ENCODE measurements at places on chromosomes 5 and 9.
A peak's percentile ranks its signal among the peaks of the same experiment; 100 is the strongest.

DNA sequence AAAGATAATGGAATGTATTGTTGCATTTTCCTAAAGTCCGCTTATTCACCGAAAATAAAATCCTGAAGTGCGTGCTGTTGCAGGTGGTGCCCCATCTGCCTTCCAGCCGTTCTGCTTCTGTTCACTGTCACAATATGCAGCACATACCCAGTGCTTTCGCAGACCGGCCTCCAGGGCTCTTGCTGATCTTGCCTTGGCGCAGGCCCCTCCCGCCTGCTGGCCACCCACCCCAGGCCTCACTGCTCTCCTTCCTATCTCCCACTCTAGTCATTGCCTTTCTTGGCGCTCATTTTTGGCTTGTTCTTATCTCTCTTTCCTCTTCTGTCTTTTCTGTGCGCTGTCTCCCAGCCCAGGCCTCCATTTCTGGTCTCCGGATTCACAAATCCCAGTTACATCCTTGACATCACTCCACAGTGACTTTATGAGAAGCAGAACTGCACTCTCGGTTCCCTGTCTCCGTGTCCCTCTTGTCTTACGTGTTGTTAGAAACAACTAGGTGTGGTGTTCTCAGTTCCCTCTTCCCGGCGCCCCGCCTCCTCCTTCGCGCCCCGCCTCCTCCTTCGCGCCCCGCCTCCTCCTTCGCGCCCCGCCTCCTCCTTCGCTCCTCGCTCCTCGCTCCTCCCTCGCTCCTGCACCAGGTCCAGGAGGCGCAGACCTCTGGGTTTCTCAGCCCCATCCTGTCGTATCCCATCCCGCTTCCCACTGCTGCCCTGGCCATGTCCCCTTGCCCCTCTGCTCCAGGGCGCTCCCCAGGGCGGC lies 201.7 kb upstream of the OTULINL start:
- DNase-seq = no peak

DNA sequence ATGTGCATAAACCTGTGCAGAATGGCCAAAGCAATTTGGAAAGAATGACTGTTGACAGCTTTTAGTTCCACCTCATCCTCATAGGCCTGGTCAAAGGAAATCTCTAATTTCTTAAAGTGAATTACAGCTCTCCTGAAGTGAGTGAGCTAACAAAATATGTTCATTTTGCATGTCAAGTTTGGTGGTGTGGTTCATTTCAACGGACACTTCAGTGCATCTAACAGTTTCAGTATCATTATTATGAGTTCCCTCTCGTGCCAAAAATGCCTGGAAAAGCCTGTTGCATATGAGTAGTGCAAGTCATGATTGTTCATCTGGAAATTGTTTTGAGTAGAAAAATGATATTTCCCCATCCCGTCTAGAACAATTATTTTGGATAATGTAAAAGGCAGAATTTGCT lies 53.2 kb upstream of the HMHB1 start:
- DNase-seq = no peak

DNA sequence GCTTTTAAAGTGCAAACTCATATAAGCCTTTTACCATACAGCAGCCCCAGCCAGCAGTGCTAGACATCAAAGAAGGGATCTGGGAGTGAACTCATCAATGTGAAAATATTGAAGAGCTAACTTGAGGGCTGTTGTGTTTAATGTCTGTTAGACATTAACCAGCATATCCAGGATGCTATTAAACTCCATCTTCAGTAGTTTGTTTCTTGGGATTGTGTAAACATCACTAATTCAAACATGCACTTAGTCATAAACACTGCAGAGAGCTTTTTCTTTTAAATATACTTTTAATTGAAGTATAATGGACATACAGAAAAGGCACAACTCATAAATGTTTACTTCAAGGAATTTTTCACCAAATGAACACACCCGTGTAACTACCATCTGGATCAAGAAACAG lies 81.8 kb downstream of the TMEM252 start:
- DNase-seq = no peak

- peak; percentile 57 for DNase-seq
These were observed 176.4 kb downstream of the ARRDC3 start for GRCh38 chr5:91206734-91207133.

- DNase-seq = no peak
These were observed 33.4 kb downstream of the VAV2 start for GRCh38 chr9:133958756-133959155.

DNA sequence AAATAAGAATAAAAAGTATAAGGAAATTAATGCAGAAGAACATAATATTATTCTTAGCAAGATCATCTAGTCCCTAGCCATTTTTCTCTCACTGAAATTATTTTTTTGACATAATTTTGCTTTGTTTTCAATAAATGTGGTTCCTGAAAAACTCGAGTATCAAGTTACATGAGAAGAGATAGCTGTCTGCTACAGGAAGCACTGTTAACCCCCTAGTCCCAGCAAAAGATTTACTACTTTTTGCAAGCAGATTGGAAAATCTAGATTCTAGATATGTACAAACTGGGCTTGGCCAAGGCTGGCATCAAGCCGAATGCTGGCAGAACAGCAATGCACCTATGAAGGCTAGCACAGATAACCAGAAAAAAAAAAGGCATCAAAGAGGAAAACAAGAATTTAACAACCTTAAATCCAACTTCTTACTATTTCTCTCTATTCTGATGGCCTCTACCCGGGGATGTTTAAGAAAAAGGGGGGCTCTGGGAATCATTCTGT lies 21.9 kb upstream of the ISCA1 start:
- DNase-seq = no peak

DNA sequence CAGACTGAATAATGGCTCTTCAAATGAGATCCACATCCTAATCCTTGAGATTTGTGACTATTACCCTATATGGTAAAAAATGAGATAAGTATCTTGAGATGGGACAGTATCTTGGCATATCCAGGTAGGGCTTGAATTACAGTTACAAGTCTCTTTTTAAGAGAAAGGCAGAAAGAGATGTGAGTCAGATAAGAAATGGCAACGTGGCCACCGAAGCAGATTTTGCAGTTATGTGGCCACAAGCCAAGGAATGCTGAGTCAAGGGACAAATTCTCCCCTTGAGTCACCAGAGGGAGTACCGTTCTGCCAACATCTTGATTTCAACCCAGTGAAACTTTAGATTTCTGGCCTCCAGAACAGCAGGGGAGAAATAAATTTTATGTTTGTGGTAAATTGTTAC lies 1983.0 kb upstream of the C9orf72 start:
- DNase-seq = peak; percentile 41

DNA sequence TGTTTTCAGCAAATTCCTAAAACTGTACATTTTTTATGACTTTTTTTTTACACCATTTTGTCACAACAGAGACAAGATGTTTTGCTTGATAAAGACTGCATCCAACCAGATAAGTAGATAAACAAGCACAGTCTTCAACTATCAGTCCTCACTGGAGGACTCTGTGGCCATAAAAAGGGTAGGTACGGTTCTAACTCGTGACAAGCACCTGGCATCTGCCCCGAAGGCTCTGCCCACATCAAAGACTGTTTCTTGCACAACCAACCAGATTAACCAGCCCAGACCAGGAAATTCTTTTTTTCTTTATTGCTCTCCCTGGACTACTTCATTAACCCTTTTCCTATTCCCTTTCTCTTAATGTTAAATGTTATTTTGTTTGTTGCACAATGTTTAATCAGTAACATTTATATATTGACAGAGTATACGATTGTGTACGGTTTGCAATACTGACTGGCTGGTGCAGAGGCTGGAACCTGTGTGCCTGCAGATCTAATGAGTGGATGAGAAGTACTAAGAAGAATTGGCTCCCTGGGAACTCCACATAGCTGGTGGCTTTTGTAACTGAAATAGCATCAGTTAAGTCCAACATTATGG lies 74.1 kb downstream of the SERINC5 start:
- no peak for DNase-seq

GRCh38 chr5:20331826-20332225 lies 343.8 kb upstream of the CDH18 start:
- DNase-seq = no peak

- DNase-seq = peak; percentile 5
These were observed 1.3 kb upstream of the NNT start for GRCh38 chr5:43601454-43602260.

- DNase-seq = no peak
These were observed 110.4 kb downstream of the TRPM6 start for GRCh38 chr9:74777136-74777879.

DNA sequence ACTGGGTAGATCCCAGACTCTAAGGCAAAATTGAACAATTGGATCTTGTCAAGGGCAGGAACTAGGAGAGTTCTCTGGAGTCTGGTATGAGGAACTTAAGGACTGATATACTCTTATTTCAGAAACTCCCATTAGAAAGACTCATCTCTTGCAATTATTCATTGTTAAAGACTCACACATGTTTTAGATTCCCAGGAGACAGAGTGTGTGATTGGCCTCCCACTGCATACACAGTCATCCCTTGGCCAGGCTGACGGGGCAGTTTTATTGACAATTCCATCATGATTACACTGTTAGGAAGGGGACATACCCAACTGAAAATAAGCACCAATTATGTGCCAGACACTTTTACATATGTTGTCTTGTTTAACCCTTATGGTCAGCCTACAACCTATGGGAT lies 347.2 kb downstream of the DMAC1 start:
- no peak for DNase-seq

DNA sequence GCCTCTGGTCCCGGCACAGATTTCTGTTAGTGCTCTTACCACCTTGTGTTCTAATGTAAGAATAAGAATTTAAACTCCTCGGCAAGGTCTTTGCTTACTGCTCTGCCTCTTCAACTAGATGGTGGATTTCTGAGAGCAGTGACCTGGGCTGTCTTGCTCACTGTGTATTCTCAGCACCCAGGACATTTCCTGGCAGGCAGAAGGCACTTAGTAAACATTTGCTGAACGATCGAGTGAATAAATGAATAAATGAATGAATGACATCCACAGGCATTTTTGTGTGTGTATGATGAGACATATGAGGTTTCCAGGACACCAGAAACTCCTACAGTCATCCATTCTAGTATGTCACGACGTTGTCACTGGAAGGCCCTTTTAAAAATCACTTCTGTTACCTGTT lies 143.2 kb downstream of the BOD1 start:
- no peak for DNase-seq

DNA sequence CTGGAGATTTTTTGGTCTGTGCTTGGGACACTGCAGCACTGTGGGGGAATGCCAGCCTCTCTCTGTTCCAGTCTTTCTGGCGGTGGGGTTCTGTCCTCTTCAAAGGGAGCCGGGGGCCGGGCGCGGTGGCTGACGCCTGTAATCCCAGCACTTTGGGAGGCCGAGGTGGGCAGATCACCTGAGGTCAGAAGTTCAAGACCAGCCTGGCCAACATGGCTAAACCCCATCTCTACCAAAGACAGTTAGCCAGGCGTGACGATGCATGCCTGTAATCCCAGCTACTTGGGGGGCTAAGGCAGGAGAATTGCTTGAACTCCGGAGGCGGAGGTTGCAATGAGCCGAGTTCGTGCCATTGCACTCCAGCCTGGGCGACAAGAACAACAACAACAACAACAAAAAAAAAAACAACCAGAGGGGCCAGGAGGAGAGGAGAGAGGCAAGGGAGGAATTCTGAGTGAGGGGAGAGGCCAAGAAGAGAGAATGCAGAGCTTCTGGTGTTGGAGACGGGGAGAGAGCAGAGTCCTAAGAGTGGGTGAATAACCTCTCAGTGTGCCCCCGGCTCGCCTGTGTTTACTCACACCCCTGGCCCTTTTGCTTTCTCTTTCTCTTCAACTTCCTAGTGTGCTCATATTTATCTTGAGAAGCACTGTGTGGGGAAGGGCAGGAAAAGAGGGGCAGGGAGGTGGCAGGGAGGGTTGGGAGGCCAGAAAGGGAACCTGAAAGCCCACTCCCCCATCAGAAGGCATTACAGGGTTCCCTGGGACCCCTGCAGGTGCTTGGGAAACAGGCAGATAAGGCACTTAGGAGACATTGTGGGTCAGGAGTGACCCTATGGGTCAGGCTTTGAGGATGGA lies 3.2 kb upstream of the SET start:
- DNase-seq = no peak

DNA sequence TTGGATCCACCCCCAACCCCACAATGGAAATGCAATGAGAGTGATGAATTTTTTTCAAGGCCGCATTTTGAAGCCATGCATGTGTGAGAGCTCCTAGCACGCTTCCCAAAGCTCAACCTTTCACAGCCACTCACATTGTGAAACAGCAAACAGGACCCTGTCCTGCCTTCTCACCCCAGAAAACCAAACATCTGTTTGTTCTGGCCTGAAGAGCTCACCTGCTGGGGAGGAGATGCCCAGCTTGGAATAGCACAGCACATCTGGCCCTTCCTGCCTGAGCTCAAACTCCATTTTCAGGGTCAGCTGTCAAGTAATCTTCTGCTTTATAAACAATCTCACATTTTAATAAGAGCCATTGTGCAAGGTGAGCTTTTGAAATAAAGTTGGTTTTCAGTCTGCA lies 54.8 kb downstream of the SAXO1 start:
- DNase-seq = no peak

- no peak for DNase-seq
These were observed 125.8 kb upstream of the SLC44A1 start for GRCh38 chr9:105118636-105119035.

DNA sequence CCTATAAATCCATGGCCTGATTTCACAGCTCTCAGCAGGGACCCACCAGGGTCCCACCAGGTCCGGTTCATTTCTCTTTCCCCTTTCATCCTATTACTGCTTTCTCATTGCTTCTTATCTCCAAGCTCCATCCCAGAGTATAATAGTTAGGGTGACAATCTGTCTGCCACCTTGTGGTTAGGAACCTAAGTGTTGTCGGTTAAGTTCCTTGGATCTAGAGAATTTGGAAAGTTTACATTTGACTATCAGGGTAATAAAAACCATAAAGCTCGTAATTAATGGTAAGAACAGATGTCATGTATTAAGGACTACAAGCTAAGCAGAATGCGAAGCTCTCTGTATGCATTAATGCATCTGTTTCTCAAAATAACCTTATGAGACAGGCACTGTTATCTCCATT lies 259.1 kb downstream of the SH3GL2 start:
- no peak for DNase-seq

DNA sequence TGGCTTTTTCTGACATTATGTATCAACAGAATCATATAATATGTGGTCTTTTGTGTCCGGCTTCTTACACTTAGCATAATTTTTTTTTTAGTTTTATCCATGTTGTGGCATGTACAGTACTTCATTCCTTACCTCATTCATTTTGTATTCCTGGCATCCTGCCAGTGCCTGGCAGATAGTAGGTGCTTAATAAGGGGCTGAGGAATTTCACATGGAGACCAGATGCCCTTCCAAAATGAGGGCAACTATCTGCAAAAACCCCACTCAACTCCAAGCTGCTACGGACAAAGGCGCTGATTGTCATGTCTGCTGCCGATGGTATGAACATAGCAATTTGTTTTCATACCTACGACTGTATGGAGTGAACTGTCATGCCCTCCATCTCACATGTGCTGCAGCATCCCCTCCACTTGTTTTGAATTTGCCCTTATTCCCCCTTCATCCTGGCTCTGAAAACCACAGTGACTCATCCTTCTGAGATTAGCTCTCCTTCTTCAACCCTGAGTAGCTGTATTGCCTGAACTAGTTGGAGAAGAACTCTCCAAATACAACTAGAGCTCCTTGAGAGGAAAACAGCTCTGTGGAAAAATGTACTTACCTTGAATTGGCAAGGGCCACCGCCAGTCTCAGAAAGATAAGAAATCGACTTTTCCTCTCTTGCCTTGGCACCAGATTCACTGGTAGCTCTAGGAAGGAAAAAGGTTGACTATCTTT lies 41.3 kb upstream of the FOXE1 start:
- no peak for DNase-seq

- DNase-seq = no peak
These were observed 142.1 kb downstream of the MED10 start for GRCh38 chr5:6236170-6236793.

GRCh38 chr9:110047232-110047954 lies 160.6 kb downstream of the C9orf152 start:
- DNase-seq = no peak

Data from non-pigmented ciliary epithelial cell (primary cell).